ENCODE measurements at places on chromosomes 12 and 14.
A peak's percentile ranks its signal among the peaks of the same experiment; 100 is the strongest.

GRCh38 chr14:51652168-51653078 is 713 bp downstream of the FRMD6 start:
- no peak for DNase-seq

DNA sequence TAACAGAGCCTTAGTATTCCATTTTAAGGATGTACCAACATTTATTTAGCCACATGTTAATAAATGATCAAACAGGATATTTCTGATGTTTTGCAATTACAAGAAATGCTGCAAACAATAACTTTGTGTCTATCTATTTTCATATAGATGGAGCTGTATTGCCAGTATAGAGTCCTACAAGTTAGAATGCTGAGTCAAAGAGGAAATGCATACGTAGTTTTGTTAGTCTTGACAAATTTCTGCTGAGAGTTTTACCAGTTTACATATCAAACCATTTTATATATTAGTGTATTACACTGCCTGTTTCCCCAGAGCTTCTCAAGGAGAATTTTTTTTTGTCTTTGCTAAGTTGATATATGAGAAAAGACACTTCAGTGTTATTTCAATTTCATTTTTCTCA is 541.7 kb downstream of the SLC16A7 start:
- no peak for DNase-seq

- peak; percentile 14 for DNase-seq
Observed at GRCh38 chr14:61280092-61280525, 1.0 kb downstream of the TMEM30B start.

DNA sequence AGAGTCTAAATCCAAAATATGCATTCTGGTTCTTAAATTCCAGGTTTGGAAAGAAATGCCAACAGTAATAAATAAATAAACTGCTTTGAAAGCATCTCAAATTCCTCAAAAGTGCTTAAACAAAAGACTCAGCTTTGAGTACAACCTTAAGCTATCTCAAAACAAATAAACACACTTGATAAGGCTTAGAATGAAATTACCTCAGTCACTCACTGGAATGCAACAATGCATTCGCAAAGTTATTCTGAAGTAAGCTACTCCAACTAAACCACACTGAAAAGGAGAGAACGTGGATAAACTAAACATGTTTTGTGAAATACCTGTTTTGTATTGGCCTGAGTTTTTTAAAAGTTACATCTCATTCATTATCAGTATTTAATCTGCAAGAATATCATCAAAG is 1.2 kb downstream of the SPTSSA start:
- DNase-seq: no peak

DNA sequence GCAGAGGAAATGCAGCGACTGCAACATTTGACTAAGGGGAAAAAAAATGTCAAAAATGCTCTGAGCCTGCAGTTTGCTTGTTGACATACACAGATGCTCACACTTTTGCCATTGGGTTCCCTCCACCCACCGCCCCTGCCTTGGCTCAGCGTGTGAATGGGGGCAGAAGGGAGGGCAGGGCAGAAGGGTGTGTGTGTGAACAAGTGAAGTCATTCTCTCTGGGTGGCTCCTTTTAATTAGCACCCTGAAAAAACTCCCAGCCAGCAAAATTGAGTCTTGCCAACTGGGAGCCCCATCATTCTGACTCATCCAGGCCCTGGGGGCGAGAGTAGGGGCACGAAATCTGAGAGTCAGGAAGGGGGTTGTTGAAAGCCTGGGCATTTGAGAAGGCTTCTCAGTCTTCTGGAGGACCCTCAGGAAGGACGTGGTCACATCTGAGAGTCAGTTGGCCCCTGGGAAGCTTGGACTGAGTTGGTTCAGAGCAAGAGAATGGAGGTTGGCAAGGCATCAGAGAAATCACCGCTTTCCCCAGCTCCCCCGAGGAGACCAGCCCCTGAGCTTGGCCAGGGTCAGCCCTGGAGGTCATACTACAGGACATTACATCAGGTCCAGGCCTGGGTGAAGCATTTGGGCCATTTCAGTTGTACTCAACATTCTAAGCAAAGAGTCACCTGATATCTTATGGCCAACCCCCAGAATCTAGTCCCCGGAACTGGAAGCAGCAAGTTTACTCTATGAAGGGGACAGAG is 22.7 kb upstream of the KRT78 start:
- no peak for DNase-seq

DNA sequence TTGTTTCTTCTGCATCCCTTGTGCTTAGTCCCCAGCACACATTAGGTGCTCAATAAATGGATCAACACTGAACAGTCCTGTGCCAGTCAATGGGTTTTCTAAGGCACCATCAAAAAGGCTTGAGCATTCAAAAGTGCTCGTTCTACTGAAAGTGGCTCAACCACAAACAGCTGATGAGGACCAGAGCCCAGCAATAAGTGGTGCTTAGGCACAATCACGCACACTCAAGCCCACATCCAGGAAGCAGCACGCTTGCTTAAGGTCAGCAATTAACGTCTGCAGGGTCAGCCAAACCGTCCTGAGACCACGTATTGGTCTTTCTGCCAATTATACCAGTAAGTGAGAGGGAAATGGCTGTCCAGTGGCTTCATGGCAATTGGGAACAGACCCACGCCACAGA is 56.5 kb downstream of the PRIMA1 start:
- no peak for DNase-seq

DNA sequence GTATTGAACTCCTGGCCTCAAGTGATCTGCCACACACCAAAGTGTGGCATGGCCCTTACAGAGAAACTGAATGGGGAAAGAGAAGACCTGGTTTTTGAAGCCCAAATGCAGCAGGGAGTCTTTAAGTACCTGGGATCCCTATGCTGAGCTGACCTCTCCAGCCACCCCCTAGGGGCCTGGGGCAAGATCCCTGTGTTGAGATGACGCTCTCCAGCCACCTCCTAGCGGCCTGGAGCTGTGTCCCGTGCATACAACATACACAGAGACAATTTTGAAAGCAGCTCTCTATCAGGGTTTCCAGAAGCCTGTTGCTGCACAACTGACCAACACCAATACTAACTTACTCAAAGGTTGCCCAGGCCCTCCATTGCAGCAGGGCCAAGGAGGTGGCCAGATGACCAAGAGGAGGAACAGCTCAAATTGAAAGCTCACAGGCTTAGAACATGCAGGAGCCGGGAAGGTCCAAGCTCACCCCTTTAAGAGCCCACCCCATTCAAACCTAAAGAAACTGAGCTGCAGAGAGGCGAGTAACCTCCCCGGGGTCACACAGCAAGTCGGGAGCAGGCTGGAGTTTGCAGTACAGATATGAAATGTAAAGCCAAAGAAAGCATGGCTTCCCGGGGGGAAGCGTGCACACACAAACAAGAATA is 31.5 kb downstream of the TTC7B start:
- DNase-seq: no peak

DNA sequence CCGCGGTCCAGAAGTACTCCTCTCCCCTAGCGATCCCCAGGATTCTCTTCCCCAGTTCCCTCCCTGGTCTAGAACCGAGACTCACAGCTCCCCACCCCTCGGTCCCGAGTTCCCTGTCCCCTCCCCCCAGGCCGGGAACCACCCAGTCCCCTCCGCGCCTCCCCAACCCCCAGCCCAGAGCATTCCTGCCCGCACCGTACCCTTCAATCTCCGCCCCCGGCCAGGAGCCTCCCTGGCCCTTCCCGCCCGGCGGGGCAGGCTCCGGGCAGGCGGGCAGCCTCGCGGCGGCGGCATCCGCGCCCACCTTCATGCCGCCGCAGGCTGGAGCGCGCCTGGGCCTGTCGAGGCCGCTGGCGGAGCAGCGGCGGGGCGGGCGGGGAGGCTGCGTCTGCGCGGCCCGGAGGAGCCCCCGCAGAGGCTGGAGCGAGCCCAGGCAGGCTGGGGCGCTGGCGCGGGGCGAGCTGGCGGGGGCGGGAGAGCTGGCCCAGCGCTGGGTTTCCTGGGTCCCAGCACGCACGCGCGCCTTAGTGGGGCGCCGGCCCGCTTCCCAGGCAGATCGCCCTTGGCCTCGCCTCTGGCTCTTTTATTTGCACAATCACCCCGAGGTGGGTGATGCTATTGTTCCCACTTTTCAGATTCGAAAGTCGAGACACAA is 22.2 kb upstream of the GPR132 start:
- no peak for DNase-seq

GRCh38 chr12:79388011-79388410 is 302.8 kb downstream of the PAWR start:
- DNase-seq: no peak

GRCh38 chr12:127803545-127803944 is 463.4 kb upstream of the TMEM132C start:
- no peak for DNase-seq

- DNase-seq: no peak
Observed at GRCh38 chr14:104037903-104038302, 47.6 kb upstream of the ASPG start.

DNA sequence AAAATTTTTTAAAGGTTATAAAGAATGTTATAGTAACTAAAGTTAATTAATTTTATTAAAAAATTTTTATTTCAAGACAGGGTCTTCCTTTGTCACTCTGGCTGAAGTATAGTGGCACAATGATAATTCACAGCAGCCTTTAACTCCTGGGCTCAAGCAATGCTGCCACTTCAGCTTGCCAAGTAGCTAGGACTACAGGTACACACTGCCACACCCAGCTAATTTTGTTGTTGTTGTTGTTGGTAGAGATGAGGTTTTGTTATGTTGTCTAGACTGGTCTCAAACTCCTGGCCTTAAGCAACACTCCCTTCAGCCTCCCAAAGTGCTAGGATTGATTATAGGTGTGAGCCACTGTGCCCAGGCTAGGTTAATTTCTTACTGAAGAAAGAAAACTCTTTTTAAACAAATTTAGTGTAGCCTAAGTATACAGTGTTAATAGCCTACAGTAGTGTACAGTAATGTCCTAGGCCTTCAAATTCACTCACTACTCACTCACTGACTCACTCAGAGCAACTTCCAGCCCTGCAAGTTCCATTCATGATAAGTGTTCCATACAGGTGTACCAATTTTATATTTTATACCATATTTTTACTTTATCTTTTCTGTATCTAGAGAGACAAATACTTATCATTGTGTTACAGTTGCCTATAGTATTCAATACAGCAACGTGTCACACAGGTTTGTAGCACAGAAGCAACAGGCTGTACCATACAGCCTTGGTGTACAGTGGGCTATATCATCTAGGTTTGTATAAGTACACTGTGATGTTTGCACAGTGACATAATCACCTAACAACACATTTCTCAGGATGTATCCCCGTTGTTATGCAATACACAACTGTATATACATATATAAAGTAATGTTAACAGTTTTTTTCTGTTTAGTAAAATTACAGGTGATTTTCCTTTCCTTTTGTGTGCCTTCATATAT is 24.7 kb upstream of the DNAAF2 start:
- no peak for DNase-seq

- DNase-seq: no peak
Observed at GRCh38 chr12:5830111-5830510, 114.9 kb downstream of the ANO2 start.

DNA sequence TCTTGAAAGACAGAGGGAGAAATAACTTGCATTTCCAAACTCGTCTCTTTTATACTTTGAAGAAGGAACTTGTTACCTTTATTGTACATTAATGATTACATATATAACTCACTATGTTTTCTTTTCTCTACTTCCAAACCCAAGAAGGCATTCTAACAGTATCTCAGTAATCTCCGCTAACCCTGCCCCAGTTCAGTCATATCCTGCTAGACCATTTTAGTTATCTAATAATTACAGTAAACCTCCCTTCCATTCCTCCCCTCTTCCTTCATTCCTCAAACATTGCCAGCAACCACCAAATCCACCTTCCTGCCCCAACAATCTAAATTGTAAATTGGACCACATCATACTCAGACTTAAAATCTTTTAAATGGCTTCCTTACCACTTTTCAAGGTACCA is 30.6 kb downstream of the STK38L start:
- DNase-seq: no peak

DNA sequence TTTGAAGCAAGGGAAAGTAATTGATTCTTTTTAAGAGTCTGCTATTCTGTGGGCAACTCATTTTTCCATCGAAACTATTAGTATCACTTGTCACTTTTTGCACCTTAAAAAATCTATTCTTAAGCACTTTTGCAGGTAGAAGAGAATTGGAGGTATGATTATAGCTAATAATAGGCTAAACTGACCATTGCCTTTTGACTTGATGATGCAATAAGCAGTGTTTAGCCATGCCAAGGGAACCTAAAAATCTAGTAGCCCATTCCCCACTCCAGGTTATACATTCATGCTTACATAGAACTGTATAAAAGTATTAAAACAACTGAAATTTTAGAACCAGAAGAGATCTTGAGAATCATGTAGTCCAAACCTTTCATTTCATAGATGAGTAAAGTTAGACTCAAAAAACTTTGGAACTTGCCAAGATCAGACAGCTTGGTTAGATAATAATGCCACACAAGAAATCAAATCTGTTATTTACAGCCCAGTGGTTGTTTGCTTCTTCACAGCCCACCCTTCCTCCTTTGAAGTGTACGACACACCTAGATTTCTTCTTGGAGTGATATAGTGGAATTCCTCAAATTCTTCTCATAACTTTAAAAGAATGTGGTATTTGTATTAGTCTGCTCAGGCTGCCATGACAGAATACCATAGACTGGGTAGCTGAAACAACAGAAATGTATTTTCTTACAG is 21.7 kb upstream of the GARIN2 start:
- no peak for DNase-seq

- DNase-seq: no peak
Observed at GRCh38 chr14:91374879-91375702, 42.5 kb downstream of the CCDC88C start.

DNA sequence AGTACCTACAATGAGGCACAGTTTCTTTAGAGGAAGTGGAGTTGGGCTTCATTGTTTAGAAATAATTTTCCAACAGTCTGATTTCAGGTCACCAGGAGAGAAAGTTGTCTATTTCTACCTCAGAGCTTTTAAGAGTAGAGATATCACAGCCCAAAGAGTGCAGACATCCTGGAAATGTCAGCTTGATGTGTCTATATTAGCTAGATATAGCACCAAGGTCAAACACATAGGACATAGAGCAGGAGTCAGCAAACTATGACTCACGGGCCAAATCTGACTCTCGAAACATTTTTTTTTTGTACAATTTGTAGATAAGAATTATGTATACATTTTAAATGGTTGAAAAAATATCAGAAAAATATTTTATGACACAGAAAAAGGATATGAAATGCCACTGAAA is 53.7 kb downstream of the KCNC2 start:
- DNase-seq: no peak

- no peak for DNase-seq
Observed at GRCh38 chr14:78227248-78228077, 57.3 kb downstream of the NRXN3 start.

DNA sequence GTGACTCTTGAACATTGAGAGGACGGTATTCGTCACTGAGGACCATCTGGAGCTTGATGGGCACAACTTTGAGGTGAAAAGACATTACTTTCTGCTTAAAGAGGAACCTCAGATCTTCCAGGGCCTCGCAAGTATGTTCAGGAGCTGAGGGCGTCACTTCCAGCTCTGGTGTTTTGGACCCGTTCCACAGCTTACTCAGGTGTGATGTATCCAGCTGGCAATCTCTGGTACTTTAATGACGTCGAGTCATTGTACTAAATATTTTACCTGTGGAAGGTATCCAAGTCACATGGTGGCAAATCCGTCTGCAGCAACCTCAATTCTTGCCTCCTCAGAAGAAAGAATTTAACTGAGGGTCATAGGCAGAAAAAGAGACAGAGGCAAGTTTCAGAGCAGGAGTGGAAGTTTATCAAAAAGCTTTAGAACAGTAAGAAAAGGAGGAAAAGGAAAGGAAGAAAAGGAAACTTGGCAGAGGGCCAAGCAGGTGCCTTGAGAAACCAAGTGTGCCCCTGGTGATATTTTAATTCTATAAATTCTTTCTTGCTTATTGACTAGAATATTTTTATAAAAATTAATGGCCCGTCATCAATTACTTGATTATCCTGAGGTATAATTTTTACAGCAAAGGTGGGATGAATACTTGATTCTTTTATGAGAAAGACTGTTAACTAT is 250.6 kb downstream of the AEBP2 start:
- no peak for DNase-seq
